ENCODE measurements at places on chromosomes 6 and 20.

GRCh38 chr20:41161886-41162285, 24.5 kb downstream of the PLCG1 start:
- no peak for DNase-seq

DNA sequence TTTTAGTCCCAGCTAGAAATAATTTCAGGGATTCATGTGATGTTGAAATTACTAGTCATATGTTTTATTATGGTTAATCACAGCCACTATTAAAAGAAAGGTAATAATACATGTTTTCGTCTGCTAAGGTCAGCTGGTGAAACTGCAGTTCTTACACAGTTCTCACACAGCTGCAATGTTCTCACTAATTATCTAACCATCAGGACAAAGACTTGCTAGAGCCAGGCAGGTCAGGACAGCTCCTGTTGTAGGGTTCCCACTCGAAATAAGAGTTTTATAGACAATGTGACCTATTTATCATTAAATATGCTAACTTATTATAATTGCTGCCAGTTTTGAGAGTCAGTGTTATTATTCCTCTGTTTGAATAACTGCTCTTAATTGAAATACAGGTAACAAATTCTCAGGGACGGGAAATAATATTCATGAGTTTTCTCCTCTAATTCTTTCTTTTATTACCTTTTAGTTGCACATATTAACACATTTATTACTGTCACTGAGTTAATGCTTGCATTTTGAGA, 97.9 kb downstream of the GJA1 start:
- no peak for DNase-seq

- DNase-seq: no peak
These were observed 61.0 kb downstream of the CEP162 start for GRCh38 chr6:84166395-84166794.

DNA sequence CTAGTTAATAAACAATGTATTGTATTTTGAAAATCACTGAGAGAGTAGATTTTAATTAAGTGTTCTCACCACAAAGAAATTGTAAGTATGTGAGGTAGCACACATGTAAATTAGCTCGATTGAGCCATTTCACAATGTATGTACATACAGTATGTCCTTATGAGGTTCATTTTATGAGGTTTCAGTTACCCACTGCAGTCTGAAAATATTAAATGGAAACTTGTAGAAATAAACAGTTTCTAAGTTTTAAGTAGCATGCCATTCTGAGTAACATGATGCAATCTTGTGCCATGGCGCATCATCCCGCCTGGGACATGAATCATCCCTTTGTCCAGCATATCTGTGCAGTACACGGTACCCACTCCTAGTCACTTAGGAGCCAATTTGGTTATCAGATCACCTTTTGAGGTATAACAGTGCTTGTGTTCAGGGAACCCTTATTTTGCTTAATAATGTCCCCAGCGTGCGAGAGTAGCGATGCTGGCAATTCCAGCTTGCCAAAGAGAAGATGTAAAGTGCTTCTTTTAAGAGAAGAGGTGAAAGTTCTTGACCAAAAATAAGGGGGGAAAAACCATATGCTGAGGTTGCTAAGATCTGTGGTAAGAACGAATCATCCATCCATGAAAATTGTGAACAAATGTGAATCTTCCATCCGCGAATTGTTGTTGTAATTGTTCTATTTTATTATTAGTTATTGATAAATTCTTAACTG, 64.7 kb downstream of the KCNS1 start:
- DNase-seq: no peak

DNA sequence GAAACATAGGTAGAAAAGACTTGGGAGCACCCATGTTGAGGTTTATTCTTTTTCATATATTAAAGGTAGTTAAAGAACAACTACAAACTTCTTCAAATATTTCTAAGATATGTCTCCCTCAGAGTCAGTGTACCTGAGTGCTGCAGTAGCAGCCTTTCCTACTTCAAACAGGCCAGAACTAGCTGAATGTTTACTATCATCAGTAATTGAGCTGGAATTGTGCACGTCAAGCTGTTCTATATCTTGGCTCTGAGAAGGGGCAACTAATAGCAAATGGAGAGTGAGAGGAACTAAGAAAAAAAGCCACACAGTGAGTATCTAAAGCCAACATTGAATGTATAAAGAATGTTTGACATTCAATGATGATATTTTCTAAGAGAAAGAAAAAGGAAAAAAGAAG, 21.7 kb downstream of the MTCL3 start:
- DNase-seq: no peak

GRCh38 chr6:170267688-170268087, 23.2 kb downstream of the DLL1 start:
- DNase-seq: no peak

GRCh38 chr6:50381099-50381415, 331.3 kb upstream of the DEFB112 start:
- DNase-seq: no peak

DNA sequence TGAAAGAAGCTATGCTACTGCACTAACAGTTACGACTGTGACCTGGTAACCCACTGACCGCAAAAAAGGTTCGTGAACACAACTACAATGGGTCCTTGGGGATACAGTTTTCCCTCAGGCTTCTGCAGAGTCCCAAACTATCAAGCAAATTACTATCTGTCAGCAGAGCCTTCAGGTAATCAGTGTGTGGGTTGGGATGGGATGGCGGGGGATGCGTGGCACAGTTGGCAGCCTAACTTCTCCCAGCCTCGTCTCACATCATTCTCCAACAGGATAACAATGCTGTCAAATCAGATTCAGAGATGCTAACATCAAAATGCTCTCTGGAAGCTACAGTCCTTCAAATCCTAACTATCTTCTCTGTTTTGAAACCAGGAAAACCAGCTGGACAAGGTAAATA, 102.3 kb downstream of the EPM2A start:
- DNase-seq: no peak

GRCh38 chr6:95578106-95578410, 723 bp downstream of the MANEA start:
- DNase-seq: no peak

DNA sequence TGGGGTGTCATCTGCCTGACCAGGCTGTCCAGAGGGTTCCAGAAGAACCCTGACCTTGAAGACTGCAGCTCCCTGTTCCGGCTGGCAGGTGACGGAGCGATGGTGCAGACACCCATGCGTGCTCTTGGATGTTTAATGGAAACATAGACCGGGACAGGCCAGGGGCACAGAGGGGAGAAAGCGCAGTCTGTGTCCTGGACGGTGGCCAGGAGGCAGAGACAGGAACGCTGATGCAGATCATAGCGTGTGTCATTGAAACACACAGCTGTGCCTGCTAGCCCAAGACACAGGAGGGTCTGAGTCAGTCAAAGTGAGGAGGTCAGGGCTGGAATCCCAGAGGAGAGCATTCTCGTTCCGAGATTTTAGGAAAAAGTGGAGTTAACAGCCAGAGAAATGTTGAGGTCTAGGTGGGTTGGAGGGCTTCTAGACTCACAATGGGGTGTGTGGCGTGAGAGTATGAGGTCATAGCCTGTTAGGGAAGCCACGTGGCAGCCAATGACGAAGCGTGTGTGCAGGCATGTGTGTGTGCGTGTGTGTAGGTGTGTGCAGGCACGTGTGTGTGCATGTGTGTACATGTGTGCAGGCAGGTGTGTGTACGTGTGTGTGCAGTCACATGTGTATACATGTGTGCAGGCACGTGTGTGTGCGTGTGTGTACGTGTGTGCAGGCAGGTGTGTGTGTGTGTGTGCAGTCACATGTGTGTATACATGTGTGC, 167.0 kb downstream of the ERMARD start:
- DNase-seq: no peak

DNA sequence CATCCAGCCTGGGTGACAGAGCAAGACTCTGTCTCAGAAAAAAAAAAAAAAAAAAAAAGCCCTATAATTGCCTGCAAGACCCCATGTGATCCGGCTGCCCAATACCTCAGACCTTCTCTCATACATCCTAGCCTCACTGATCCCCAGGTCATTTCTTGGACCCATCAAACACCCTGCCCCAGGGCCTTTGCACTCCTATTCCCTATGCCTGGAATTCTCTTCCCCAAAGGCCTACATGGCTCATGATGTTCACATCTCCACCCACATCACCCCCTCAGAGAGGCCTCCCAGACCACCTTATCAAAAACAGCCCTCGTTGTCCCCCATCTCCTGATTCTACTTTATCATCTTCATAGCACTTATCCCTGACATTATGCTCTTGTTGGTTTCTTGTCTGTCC, 8.9 kb downstream of the PACSIN1 start:
- no peak for DNase-seq

DNA sequence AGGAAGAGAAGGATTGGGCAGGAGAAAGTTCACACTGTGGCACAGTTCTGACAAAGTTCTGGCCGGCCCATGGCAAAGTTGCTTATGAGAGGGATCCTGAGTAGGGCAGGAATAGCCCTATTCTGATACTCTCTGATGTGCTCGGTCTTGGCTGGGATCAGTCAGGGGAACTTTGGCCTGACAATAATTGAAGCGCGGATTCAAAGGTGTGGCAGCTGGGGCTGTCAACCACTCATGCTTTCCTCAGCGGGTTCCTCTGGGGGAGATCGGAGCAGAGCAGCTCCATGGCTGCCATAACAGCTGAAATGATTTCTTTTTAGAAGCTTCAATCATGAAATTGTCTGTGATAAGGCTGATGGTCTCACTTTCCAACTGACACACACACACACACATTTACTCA, 714.1 kb downstream of the DHX35 start:
- no peak for DNase-seq

DNA sequence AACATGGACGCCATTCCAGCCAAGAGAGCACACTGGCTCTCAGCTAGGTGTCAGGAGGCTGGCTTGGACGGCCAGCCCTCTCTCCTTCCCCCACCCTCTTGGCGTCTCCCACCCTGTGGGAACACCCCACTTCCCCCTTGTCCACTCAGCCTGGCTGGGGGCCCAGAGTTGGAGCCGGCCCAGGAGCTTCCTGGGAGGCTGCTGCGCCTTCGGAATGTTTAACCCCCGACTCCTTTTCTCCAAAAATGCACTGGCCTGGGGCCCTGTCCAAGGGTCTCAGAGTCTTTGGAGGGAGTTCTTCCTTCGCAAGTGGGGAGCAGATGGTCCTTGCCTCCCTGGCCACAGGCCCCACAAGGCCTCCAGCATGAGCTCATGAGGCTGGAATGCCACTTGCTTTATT, 4.1 kb downstream of the ADAM33 start:
- no peak for DNase-seq

DNA sequence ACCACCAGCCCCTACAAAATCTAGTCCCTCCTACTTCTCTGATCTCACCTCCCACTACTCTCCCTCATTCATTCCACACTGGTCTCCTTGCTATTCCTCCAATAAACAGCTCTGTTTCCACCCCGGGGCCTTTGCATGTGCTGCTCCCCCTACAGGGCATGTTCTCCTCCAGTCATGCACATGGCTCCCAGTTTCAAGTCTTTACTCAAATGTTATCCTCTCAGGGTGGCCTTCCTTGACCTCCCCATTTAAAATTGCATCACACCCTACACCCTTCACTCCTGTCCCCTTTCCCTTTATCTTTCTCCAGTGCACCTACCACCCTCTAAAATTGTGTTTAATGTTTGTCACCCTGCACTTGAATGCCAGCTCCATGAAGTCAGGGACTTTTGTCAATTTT, 174.5 kb downstream of the MRPL14 start:
- DNase-seq: no peak

- DNase-seq: no peak
These were observed 19.9 kb upstream of the CRIP3 start for GRCh38 chr6:43328528-43328927.

GRCh38 chr6:169190144-169190584, 63.5 kb downstream of the THBS2 start:
- peak; percentile 98 for DNase-seq

GRCh38 chr6:31927242-31927862, at the start of gene C2:
C2 (plus strand) TSS chr6:31927717; CDS start chr6:31927753, 36 bp downstream.
- DNase-seq: no peak
